ENCODE measurements at places on chromosomes 16 and 17.

DNA sequence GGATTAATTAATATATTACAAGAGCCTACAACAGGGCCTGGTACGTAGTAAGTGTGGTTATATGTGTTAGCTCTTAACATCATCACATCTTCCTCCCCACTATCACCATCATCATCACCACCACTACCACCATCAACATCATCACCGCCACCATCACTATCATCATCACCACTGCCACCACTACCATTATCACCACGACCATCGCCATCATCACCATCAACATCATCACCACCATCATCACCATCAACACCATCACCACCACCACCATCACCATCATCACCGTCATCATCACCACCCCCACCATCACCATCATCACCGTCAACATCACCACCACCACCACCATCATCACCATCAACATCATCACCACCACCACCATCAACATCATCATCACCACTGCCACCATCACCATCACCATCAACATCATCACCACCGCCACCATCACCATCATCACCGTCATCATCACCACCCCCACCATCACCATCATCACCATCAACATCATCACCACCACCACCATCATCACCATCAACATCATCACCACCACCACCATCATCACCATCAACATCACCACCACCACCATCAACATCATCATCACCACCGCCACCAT lies 7.8 kb upstream of the IL4R start:
- no peak for DNase-seq

DNA sequence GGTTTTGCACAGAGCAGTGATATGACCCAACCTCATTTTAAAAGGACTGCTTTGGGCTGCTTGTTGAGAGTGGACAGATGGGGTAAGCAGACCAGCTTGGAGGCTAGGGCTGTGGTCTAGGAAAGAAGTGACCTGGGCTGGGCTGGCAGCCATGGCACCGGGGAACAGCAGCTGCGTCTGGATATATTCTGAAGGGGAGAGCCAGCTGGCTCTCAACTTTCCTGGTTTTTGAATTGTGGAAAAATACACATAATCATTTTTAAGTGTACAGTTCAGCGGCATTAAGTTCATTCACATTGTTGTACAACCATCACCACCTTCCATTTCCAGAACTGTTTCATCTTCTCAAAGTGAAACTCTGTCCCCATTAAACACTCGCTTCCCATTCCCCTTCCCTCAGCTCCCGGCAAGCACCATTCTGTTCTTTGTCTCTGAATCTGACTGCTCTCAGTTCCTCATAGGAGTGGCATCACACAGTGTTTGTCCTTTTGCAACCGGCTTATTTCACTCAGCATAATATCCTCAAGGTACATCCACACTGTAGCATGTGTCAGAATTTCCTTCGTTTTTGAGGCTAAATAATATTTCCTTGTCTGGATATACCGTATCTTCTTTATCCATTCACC lies 113.2 kb downstream of the SPECC1 start:
- no peak for DNase-seq

DNA sequence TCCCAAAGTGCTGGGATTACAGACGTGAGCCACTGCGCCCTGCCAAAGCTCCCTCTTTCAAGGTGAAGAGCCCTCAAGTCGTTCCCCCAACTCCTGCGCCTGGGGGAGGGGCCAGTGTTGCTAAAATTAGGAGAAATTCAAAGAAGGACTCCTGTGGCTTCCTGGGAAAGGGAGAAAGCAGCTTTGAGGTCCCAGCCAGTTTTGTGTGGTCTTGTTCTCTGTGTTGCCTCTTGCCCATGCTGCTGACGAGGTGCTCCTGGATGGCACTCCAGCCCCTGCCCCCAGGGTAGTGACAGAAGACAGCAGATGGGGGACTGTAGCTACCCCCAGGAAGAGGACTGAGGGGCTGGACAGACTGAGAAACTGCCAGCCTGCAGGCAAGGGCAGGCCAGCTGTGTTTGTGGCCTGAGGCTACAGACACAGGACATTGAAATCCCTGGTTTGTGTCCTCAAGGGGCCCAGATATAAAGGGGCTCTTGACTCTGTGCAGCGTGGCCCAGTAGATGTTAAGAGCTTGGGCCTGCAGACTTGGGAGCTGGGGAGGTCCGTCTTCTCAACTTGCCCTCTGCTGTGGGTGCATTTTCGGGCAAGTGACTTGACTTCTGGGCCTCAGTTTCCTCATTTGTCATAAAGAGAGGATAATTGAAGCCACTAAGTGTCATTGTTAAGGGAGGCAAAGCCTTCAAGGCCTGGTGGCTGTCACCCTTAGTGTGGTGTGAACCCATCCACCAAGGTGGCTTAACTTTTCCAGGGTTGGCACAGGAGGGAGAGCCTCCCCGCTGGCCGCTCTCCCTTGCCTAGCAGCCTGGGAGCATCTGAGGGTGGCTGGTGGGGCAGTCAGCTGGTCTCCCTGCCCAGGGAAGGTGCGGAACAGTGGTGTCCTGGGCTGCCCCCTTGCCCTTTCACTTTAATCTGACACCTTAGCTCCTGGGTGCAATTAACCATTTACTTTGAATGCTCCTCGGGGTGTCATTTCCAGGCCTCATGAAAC lies 4.1 kb downstream of the UBALD2 start:
- no peak for DNase-seq

GRCh38 chr17:48131216-48131824 lies 23.8 kb downstream of the SNX11 start:
- DNase-seq, result peak; percentile 83

DNA sequence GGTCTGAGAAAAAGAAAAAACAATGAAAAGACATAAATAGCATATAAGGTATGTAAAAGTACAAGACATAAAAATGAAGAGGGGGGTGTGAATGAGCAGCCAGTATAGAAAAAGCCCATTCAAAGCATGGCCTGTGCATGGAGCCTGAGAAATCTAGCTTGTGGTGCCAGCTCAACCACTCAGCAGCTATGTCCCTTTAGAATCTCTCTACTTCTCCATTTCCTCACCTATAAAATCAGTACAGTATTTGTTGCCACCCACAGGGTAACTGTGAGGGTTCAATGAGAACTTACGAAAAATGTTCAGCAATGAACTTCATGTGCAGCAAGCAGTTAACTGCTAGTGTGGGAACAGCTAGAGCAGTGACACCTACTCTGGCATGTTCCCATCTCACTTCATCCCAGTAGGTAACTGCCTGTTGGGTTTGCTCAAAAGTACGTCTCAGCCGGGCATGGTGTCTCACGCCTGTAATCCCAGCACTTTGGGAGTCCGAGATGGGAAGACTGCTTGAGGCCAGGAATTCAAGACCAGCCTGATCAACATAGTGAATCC lies 15.3 kb downstream of the CYTH1 start:
- DNase-seq, result no peak

DNA sequence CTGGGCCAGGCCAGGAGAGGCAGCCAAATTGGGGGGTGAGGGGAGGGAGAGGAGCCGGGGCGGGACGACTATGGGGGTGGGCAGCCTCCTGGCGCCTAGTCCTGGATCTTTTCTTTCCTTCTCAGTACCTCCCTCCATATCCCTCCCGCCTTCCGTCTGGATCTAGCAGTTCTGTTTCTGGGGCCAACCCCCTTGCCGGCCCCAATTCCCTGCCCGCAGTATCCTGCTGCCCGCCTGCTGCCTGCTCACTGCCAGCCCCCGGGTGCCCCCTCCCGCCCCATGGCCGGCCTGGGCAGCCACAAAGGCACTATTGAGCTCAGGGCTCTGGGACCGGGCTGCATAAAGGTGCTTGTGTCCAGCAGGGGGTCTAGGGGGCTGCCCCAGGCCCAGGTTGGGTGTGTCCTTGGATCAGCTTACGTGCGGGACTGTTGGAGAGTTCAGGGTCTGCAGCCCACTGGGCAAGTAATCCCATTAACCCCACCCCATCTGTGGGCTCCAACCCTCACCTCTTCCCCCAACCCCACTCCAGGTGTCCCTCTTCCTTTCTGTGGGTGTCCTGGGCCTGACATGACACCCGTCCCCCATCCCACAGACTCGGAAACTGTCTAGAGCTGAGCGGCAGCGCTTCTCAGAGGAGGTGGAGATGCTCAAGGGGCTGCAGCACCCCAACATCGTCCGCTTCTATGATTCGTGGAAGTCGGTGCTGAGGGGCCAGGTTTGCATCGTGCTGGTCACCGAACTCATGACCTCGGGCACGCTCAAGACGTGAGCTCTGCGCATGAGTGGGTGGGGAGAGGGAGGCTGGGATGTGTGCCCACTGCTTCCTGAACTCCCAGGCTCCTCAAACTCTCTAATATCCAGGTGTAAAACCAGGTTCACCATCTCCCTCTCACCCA lies 2.0 kb downstream of the WNK4 start:
- DNase-seq, result no peak

DNA sequence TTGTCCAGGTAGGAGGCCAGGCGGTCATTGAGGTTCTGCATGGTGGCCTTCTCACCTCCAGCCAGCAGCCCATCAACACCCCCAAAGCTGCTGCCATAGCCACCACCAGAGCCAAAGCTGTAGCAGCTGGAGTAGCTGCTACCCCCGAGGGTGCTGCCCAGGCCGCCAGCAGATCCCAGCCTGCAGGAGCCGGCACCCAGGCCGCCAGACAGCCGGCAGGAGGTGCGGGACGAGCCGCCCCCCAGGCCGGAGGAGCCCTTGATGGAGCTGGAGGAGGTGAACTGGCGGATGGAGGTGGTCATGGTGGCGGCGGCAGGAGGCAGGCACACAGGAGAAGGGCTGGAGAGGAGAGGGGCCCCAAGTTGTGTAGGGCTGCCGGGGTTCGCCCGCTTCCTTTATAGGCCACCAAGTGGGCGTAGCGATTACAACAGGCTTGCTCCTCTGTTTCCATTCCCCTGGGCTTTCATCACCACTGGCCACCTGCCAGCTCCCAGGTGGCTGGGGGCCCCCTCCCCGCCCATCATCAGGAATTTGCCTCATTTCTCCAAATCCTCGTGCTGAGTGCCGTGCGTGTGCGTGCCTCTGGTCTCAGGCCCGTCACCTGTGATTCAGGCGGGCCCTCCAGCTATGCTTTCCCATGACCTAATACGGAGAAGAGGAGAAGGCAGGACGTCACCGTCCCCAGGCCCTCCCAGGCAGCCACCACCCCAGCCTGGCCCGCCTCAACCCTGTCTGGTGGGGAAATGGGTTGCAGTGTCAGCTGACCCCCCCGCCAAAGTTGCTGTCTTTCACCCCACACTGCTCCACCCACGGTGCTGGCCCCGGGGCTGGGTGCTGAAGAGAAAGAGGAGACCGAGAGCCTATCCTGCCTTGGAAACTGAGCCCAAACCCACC lies at the start of gene KRT17:
TSS of gene KRT17 (minus strand) at position 368 of the 894 bp plus-strand sequence. CDS start at position 302, 66 bp downstream.
- no peak for DNase-seq

DNA sequence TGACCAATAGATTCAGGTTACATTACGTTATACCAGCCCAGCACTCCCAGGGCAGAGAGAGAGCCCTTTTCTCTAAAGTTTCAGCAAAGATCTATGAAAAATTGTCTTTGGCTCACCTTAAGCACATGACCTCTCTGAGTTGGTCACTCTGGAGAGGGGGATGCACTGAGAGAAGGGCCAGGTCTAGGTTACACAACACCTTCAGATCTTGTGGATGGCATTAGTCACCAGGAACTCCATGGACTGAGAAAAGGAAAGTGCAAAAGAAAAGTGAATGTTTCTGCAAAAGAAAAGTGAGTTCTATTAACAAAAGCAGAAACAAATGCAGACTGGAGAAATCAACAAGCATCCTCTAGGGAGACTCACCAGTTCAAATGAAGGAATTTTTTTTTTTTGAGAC lies 253.3 kb upstream of the SALL1 start:
- no peak for DNase-seq

GRCh38 chr16:85046472-85046916 lies 18.9 kb downstream of the KIAA0513 start:
- no peak for DNase-seq

DNA sequence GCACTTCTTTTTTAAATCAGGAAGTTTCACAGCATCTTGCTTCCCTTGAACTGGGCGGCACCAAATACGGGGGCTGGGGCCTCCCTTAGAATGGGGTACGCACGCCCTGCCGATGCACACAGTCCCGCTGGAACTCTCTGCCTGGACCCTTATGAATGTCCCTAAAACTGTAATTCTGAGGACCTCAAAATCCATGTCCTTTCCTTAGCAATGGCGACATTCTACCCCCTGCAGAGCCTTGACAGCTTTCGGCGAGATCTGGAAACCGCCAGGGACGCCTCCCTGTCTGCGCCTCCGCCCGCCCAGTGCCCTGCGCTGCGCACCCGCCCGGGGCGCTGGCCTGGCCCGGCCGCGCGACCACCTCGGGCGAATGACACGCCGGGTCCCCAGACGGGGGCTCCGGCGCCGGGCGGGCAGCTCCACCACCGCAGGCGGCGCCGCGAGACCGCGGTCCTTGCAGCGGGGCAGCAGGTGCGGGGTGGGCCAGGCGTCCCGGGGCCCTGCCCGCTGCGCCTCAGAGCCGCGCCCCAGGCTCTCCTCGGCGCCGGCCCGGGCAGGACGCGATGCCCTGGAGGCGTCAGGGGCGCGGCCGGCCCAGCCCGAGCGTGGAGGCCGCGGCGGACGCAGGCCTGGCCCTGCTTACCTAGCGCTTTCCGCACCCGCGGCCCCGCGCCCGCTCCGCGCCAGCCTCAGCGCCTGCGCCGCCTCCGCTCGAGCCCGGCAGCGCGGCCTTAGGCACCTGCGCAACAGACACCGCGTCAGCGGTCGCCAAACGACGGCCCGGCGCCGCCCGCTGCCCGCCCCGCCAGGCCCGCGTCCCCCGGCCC lies 548 bp downstream of the HAGH start:
- peak; percentile 4 for DNase-seq

- no peak for DNase-seq
Observed at GRCh38 chr16:54462151-54462651, 175.6 kb upstream of the IRX3 start.

GRCh38 chr17:71980171-71980570 lies 140.6 kb upstream of the SOX9 start:
- DNase-seq, result no peak

DNA sequence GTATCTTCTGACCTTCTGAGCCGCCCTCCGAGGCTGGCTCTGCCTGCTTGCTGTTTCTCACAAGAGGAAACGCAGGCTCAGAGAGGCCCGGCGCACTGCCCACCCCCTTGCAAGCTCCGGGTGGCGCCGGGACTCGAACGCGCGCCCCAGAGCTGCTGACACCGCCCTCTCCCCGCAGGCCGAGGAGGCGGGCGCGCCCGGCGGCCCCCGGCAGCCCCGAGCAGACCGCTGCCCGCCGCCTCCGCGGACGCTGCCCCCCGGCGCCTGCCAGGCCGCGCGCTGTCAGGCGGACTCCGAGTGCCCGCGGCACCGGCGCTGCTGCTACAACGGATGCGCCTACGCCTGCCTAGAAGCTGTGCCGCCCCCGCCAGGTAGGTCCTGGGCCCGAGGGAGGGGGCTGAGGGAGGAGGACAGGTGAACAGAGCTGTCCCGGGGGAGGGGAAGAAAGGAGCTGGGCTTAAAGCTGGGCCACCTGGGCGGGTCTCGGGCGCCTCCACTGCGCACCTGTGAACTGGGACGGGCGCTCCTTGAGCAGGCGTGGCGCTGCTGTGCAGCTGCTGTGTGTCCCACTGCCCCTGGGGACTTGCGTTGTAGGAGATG lies 18.2 kb downstream of the WFDC1 start:
- DNase-seq, result no peak

GRCh38 chr17:19651451-19652238 lies 3.1 kb downstream of the ALDH3A2 start:
- no peak for DNase-seq

GRCh38 chr16:84911486-84912216 lies 91.9 kb downstream of the CRISPLD2 start:
- DNase-seq, result no peak

Data from A172 (cell line).